ENCODE measurements at places on chromosomes 1 and 21. TPM values are rescaled to one million over a fixed set of nuclear protein-coding genes. Genes with fewer than 3 reads are reported as not detected.

DNASE2B gene
- total RNA-seq = not detected

GRCh38 chr1:201906336-201906735, 17.6 kb downstream of the SHISA4 start:
- no peak for DNase-seq
- no peaks in the 10 kb centered on the region for H3K27me3 ChIP-seq
- no peak overlapping the region for H3K27ac ChIP-seq
- H3K4me3 ChIP-seq = no peak overlapping the region
- H3K4me1 ChIP-seq = no peaks in the 10 kb centered on the region
- H3K36me3 ChIP-seq = no peaks in the 10 kb centered on the region

DNA sequence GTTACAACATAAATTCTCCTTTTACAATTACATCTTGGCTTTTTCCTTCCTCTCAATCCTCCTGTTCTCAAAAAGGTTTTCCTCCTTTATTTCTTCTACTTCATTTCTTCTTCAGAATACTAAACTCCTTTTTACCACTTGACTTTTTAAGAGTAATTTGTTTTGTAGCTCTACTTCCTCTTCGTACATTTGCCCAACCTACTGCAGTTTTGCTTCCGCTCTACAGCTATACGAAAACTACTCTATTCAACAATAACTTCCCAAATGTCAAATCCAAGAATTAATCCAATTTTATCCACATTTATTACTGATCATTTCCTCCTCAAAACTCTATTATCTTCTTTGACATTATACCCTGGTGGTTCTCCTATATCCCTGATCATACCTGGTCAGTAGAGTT, 3.4 kb downstream of the GDAP2 start:
- H3K36me3 ChIP-seq = peaks cover 3% of the 10 kb centered on the region
- H3K27ac ChIP-seq = peak overlapping the region; percentile 23
- DNase-seq = no peak
- no peak overlapping the region for H3K4me3 ChIP-seq
- H3K4me1 ChIP-seq = peaks cover 39% of the 10 kb centered on the region
- H3K27me3 ChIP-seq = no peaks in the 10 kb centered on the region

GRCh38 chr1:199936441-199936840, 91.1 kb upstream of the NR5A2 start:
- H3K27ac ChIP-seq = no peak overlapping the region
- DNase-seq = no peak
- no peaks in the 10 kb centered on the region for H3K36me3 ChIP-seq

DNA sequence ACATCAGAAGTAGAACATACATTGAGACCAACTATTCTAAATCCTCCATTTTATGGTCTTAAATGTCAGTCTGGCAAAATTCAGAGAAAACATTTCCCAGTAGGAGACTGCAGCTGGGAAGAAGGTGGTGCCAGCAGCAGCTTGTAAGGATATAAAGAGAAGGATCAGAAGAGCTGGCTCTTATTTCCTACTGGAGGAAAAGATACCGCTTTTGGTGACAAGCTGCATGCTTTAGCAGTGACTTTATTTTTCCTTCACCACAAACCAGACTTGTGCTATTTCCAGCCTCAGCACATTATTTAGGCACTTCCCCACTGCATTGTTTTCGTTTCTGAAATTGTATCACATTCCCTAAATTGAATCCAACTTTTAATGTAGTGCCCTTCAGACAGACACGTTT, 28.4 kb downstream of the RNF11 start:
- H3K4me3 ChIP-seq = no peak overlapping the region
- no peaks in the 10 kb centered on the region for H3K27me3 ChIP-seq
- peaks cover 73% of the 10 kb centered on the region for H3K4me1 ChIP-seq
- no peaks in the 10 kb centered on the region for H3K36me3 ChIP-seq

GRCh38 chr1:39187275-39188046, 17.0 kb upstream of the MACF1 start:
- H3K4me1 ChIP-seq = peaks cover 90% of the 10 kb centered on the region
- peak overlapping the region; percentile 75 for H3K4me3 ChIP-seq
- H3K27ac ChIP-seq = peak overlapping the region; percentile 98
- H3K27me3 ChIP-seq = no peaks in the 10 kb centered on the region
- peaks cover 1% of the 10 kb centered on the region for H3K36me3 ChIP-seq

DNA sequence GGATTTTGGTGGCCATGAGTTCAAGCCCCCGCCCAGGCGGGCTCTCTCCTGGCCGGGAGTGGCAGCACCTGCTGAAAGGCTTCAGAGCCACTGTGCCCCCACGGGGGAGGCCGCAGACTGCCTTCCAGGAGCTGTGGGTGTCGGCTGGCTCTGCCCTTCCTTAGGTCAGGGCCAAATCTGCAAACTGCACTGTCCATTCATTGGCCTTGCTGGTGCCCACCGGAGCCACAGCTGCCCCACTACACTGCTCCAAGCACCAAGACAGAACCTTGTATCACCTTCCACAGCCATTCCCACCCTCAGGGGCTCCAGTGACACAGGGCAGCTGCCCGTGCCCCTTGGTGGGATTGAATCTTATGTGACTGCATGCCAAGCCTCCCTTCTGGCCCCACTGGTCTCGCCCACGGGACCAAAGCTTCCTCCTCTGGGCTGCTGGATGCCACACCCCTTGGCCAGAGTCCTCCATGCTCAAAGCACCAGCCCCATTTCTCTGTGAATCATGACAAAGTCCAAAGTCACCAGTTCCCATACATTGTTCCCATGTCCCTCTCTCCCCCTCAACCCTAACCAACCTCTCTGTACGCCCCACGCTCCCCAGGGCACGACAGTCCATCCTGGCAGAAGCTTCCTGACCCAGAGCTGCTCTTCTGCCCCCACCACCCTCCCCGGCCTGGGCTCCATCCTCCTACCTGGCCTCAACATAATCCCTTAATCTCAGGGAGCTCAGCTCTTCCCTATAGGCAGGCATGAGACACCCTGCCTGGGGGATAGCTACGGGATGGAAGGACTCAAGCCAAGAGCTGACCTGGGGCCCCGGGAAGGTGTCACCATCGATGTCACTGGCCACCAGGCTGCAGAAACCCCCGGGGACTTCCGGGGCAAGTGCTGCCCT, 20.9 kb upstream of the GPR153 start:
- H3K4me3 ChIP-seq = no peak overlapping the region
- H3K27me3 ChIP-seq = no peaks in the 10 kb centered on the region
- no peaks in the 10 kb centered on the region for H3K36me3 ChIP-seq
- H3K27ac ChIP-seq = no peak overlapping the region
- no peak for DNase-seq

GRCh38 chr21:40049031-40049930, 182.0 kb downstream of the PCP4 start:
- H3K36me3 ChIP-seq = no peaks in the 10 kb centered on the region
- no peaks in the 10 kb centered on the region for H3K4me1 ChIP-seq
- no peaks in the 10 kb centered on the region for H3K27me3 ChIP-seq
- no peak overlapping the region for H3K27ac ChIP-seq
- no peak for DNase-seq

DNA sequence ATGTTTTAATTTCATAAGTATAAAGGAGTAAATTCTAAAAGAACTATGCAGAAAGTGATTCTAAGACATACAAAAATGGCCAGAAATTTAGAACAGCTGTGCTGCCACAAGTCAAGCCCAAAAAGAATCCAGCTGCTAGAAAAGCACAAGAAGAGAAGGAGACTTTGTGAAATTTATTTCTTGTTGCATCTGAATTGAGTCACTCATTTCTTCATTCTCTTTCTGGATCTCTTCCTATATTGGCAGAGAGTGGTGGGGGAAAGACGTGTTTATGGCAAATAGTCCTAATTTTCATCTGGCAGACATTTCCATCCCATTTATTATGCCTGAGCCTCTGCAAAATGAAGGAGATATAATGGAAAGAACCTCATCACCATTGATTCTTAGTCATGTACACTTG, 139.6 kb upstream of the CTTNBP2NL start:
- DNase-seq = no peak
- peaks cover 36% of the 10 kb centered on the region for H3K27me3 ChIP-seq
- no peak overlapping the region for H3K4me3 ChIP-seq
